ENCODE measurements at places on chromosomes 7 and 10. TPM values are rescaled to one million over a fixed set of nuclear protein-coding genes. Genes with fewer than 3 reads are reported as not detected.

The SFTPA1 gene
- total RNA-seq = 2.9 TPM

The ACSM6 gene
- total RNA-seq = not detected

The AKR1C4 gene
- not detected for total RNA-seq

The PILRA gene
- total RNA-seq = 8.3 TPM

The SMO gene
- total RNA-seq = 22.1 TPM

DNA sequence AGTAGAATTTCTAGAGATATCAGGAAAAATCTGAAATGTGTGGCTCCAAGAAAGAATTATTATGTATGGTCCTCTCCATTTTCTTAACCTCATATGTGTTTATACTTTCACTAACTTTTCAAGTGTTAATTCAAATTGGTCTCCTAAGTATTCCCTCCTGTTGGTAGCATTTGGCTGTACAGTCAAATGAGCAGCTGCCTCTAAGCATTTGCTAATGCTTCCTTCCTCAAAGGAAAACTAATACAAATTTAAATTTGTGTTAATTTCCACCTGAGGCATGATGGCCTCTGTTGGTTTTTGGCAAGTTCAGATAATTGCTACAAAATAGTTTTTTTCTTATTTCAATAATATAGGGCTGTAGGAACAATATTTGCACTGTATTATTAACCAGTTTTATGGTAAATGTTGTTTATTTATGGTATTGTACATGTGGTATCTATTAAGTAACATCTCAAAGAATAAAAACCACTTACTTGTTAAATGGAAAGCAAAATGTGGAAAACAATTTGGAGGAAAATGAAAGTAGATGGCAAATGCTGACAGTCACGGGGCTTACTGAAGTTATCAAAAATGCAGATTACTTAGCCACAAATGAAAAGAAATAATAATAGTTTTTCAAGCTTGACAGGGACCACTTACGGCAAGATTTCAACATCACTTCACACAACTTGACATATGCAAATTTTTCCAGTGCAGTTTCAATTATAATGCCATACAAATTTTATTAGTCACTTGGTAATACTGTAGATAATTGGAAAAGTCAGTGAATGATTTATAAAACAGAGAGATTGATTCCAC lies 299.3 kb upstream of the MEOX2 start:
- DNase-seq = no peak

GRCh38 chr7:117184367-117184766 lies 138.5 kb downstream of the WNT2 start:
- DNase-seq = no peak

GRCh38 chr10:17910125-17910789 lies 41.5 kb upstream of the SLC39A12 start:
- no peak for DNase-seq

GRCh38 chr10:96366508-96366907 lies 7.7 kb upstream of the OPALIN start:
- no peak for DNase-seq

DNA sequence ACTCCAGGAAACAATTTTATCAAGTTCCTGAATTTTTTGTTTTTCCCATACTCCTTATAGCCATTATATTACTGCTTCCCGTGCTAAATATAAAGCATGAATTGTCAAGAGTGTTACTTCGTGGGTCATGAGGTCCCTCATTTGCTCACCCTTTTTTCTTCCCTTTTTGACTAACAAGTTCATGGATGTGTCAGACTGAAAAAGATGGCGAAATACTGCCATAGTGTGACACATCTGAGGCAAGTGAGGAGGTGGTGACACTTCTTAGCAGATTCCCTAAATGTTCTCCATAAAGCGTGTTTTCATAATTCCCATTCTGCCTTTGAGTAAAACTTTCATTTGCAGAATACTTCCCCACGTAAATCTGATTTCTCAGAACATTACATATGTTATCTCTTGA lies 269.6 kb upstream of the FZD1 start:
- no peak for DNase-seq

DNA sequence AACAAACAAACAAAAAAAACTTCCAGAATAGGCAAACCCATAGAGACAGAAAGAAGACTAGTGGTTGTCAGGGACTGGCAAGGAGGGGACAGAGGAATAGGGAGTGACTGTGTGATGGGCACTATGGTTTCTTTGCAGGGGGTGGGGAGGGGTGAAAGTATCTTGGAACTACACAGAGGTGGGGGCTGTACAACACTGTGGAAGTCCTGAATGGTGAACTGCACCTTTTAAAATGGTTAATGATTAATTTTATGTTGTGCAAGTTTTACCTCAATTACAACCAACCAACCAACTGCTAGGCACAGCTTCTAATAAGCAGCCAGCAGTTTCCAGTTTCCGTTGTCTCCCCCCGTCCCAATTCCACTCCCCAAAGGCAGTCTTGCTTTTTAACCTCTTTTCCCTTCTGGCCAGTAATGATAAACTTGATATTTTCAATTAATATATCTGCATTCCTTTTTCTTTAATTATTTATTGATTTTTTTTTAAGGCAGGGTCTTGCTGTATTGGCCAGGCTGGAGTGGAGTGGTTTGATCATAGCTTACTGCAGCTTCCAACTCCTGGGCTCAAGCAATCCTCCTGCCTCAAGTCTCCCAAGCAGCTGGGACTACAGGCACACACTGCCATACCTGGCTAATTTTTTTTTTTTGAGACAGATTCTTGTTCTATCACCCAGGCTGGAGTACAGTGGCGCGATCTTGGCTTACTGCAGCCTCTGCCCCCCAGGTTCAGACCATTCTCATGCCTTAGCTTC lies 46.8 kb downstream of the HIP1 start:
- DNase-seq = no peak

DNA sequence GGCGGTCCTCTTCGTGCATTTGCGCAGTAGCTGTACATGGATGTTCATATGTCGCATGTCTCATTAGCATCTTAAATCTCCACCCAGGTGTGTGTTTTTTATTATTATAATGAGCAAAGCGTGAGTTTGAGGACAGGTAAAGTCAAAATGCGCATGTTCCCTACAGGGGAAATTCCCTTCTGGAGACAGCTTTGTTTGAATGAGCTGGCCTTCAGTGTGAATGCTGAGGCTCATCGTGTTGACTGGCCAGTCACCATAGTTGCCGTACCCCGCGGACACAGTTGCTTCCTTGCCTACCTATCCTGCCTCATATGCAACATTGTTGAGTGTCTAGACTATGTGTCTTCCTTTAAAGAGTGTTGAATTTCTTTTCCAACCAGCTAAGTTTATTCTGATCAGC lies 13.6 kb downstream of the LYZL1 start:
- no peak for DNase-seq

DNA sequence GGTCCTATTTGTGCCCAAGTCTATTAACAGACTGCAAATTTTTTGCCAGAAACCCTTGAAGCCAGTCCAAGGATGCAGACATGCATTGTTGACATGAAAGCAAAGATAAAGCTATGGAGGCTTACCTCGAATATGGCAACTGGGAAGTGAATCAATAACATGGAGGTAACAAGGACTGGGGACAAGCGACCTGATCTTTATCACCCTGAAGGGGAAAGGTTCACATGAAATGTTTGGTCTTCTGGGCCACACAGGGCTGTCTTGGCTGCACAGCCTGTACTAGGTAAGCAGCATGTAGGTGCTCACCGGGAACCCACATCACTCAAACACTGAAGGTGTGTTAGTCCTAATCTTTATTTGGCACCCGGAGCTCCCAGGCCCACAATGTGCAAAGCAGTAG lies 17.9 kb downstream of the ERCC6 start:
- DNase-seq = no peak

DNA sequence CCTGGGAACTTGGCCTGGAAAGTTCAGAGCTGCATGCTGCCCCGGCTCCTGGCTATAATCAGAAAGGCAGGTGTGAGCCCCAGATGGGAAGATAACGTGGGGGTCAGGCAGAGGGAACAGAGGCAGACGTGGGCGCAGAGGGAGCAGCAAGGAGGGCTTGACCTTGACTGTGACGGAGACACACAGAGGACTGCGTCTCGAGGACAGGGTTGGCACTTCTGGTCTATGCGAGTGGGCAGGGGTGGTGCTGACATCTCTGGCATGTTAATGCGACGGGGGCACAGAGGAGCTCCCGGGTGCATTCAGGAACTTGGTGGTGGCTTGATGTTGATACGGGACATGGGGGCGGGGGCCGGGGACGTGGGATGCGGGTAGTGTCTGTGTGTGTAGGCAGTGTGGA lies 232.1 kb upstream of the GRB10 start:
- peak; percentile 69 for DNase-seq

DNA sequence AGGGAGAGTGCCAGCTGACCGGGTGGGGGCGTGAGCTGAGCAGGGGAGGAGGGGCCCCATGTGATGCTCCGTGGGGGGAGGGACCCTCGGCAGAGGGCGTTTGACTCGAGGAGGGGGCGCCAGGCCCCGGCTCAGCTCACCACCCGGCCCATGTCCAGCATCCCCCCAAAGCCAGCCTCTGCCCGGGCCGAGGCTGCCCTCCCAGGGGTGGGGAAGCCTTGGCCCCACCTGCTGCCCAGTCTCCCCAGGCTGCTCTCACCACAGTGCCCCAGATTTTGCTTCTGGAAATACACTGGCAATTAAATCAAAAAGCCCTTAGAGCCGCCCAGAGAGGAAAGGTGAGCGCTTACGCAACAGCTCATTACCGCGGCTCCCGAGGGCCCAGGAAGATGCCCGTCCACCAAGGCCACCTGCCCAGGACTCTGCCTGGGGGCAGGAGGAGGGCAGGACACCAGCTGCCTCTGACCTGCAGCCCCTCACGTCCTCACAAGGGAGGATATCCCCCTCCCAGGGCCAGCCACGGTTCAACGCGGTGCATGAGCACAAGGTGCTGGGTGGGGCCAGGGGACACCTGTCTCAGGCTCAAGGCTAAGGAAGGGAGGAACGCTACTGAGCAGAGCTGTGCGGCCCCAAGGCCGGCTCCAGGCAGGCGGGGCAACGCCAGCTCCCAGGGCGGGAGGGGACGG lies 70.0 kb upstream of the INPP5A start:
- no peak for DNase-seq

DNA sequence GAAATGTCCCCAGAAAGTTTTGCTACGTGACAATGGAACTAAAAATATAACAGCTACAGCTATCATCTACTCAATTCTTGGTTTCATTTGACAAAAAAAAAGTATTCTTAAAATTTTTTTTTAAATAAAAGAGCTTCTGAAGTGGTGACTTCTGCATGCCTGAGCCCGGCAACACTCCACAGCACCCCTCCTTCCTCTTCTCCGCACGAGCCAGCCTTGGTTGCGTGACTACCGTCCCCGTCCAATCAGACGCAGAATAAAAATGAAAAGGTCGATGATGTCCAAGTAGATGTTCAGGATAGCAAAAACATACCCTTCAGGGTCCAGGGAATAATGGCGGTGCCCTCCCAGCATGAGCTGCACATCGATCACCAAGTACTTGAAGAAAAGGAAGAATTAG lies 34.5 kb upstream of the GATAD1 start:
- DNase-seq = no peak

- DNase-seq = no peak
These were observed 126.4 kb upstream of the ZNF746 start for GRCh38 chr7:149624006-149624405.

DNA sequence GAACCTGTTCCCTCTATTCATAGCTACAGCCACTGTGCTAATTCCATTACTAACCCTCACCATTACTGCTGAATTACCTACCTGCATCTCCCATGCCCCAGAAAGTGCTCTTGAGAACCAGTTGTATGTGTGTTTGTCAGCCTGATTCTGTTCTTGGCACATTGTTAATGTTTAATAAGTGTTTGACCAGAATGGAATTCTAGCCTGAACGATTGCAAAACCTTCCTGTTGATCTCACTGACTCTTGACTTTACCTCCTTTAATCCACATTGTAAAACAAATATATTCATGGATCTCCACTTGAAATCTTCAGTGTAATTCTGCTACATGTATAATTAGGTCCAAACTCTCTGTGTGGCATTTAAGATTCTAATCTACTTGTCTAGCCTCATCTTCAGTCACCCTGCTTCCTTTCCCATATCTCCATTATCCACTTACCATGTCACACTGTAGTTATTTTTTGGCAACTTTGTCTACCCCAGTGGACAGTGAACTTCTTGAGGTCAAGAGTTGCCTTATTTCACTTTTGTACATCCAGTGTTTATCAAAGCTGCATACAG lies 4.9 kb downstream of the ZNF277 start:
- DNase-seq = no peak

GRCh38 chr10:71966046-71967004 lies 2.1 kb downstream of the CHST3 start:
- DNase-seq = no peak

DNA sequence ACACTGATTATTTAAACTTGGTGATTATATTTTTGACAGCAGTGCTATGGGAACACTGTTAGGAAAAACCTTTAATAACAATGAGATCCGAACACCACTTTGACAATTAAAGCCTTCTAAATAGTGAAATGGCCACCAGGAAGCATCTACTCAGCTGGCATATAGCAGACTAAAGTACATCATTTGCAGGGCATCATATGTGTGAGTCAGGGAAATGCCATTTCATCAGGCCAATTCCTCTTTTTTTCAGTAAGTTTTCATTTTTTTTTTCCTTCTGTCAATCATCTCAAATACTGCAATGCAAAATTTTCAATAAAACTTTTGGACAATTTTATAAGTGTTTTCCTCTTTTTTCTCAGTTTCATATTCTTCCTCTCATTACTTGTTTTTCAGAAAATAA lies 521.4 kb upstream of the SEMA3D start:
- DNase-seq = no peak

GRCh38 chr7:78164459-78164858 lies 365.9 kb downstream of the PHTF2 start:
- DNase-seq = no peak

DNA sequence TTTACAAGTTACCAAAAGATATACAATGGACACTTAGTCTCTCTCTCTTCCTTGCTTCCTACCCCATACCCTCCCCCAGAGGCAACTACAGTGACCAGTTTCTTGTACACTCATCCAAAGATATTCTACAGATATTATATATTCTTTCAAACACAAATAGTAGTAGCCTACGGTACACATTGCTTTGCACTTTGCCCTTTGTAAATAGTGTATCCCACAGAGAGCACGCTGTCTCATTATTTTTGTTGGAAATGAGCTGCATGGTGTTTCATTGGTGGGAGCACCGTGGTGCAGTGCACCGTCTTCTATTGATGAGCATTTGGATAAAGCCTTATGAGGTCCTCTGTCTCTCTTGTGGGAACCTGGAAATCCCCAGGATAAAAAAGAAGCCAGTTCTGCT lies 24.2 kb downstream of the STRA8 start:
- no peak for DNase-seq

DNA sequence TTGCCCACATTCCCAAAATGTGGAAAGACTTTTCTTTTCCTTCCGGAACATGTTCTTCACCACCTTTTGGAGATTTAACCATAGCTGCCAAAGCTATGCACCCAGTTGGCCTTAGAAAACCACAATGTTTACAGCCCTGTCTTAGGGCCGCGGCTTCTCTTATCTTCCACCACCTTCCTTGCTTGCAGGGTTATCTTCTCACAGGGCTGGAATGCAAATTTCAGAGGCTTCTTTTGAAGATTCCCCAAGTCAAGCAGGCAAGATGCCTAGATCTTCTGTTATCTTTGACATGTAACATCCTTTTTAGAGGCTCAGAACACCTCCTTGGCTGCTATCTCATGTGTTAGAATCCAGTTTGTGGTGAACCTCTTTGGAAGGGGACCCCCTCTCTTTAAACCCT lies 11.1 kb downstream of the KCTD7 start:
- no peak for DNase-seq

GRCh38 chr7:117777335-117778142 lies 95.7 kb downstream of the CTTNBP2 start:
- no peak for DNase-seq

Measured in vagina (tissue), 2 donors.